ENCODE measurements at places on chromosomes 2 and 18. TPM values are rescaled to one million over a fixed set of nuclear protein-coding genes. Genes with fewer than 3 reads are reported as not detected.

Gene LCT
- 0.19 TPM for total RNA-seq

DNA sequence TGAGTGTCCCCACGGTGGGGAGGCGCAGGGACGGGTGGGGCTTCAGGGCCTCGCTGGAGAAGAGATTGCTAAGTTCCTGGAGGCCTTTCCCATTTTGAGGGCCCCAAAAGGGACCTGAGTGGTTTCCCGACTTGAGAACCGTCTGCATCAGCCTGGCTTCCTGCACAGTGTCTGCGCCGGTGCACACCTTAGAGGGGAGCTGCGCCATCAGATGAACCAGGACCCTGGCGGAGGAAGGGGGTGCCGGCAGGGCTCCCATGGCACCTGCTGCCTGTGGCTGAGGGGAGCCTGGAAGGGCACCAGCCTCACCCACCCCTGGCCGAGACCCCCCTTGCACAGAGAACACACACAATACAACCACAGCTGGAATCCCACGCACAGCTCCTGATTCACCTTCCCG is 465.1 kb upstream of the MYT1L start:
- H3K27ac ChIP-seq, result no peak overlapping the region
- no peaks in the 10 kb centered on the region for H3K4me1 ChIP-seq
- no peak overlapping the region for H3K4me3 ChIP-seq
- H3K27me3 ChIP-seq, result no peaks in the 10 kb centered on the region
- no peaks in the 10 kb centered on the region for H3K36me3 ChIP-seq

DNA sequence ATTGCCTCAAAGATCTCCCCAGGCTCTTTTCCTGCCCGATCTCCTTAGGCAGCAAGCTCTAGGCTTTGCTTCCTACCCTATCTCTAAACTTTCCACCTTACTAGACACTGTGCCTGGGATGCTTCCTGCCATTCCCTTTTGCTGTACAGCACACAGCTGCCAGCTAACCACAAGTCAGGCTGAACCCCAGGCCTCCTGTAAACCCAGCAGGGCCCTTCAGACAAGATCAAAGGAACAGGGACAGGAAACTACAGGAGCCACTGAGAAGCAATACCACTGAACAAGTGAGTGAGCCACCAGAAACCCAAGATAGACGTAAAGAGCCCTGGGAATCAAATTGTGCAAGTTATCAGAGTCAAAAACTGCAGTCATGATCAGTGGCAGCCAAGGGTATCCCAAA is 180.7 kb downstream of the SUCLG1 start:
- H3K27ac ChIP-seq, result no peak overlapping the region
- no peaks in the 10 kb centered on the region for H3K36me3 ChIP-seq
- H3K27me3 ChIP-seq, result no peaks in the 10 kb centered on the region
- no peaks in the 10 kb centered on the region for H3K4me1 ChIP-seq

DNA sequence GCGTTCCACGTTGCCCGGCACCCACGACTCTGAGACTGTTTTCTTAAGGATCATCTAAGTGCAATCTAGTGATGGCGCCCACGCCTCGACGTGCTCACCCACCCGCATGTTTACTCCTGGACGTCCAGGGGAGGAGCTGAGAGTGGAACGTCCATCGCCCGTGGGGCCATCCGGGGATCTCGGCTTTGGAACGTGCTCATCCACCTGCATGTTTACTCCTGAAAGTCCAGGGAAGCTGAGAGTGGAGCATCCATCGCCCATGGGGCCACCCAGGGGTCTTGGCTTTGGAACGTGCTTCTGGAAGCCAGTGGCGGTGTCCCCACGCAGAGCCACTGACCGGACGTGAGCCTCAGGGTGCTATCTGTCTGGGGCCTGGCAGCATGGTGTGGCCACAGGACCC is 45.6 kb upstream of the SALL3 start:
- DNase-seq, result no peak
- no peak overlapping the region for H3K4me3 ChIP-seq
- no peaks in the 10 kb centered on the region for H3K27me3 ChIP-seq
- H3K27ac ChIP-seq, result no peak overlapping the region
- no peaks in the 10 kb centered on the region for H3K4me1 ChIP-seq

Gene ANKRD36
- total RNA-seq, result 84.2 TPM

- H3K27me3 ChIP-seq, result no peaks in the 10 kb centered on the region
- no peak overlapping the region for H3K27ac ChIP-seq
- H3K4me3 ChIP-seq, result no peak overlapping the region
- no peaks in the 10 kb centered on the region for H3K36me3 ChIP-seq
Measured at GRCh38 chr18:28767727-28768211, 590.8 kb upstream of the CDH2 start.

- DNase-seq, result no peak
- H3K4me1 ChIP-seq, result no peaks in the 10 kb centered on the region
- H3K27ac ChIP-seq, result no peak overlapping the region
- no peak overlapping the region for H3K4me3 ChIP-seq
- no peaks in the 10 kb centered on the region for H3K36me3 ChIP-seq
- H3K27me3 ChIP-seq, result no peaks in the 10 kb centered on the region
Measured at GRCh38 chr18:69649684-69650083, 249.0 kb downstream of the DOK6 start.

DNA sequence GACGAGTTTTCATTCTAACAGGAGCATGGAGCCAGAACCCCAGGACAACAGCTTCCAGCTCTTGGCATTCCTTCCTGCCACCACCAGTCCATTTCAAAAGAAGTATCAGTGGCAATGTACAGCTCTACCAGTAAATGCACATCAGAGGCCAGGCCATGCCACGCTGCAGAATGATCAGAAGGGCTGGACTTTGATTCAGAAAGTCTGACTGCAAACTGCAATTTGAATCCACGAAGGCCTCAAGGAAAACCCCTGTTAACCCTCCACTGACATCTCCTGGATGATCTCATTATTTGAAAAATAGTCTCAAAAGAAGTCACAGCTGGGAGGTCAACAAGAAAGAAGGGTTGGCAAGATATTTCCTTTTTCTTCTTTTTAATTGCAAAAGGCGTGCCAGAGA is 119.2 kb downstream of the MYO5B start:
- H3K27ac ChIP-seq, result no peak overlapping the region
- H3K4me3 ChIP-seq, result no peak overlapping the region
- H3K27me3 ChIP-seq, result no peaks in the 10 kb centered on the region
- no peak for DNase-seq
